Activated T-cell treated with anti-CD3 and anti-CD28 coated beads for 48 hours (primary cell): ENCODE measurements at places on chromosomes 1 and 21.
A peak's percentile ranks its signal among the peaks of the same experiment; 100 is the strongest.

DNA sequence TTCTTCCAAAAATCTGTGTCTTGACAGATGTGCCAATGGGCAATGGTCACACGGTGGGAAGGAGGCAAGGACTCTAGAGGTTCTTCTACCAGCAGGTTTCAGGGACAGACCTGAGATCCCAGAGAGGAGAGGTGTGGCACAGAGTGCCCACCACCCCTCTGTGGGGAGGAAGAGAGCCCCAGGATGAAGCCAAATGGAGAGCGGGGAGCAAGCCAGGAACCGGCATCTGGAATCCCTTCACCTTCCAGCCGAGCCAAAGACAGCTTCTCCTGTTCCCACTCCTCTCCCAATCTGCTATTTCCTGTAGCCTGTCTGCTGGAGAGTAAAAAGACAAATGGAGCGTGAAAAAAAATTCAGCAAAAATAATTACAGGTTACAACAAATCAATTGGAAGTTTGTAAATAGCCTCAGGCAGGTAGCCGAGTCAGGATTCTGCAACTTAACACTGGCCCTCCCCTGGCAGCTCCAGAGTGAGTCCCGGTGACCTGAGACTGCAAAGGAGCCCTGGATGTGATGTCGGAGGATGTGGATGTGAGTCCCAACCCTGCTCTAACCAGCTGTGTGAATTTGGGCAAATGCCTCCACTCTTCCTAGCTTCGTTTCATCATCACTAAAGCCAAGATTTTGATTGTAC lies 45.4 kb upstream of the LRRN2 start:
- DNase-seq, result no peak

DNA sequence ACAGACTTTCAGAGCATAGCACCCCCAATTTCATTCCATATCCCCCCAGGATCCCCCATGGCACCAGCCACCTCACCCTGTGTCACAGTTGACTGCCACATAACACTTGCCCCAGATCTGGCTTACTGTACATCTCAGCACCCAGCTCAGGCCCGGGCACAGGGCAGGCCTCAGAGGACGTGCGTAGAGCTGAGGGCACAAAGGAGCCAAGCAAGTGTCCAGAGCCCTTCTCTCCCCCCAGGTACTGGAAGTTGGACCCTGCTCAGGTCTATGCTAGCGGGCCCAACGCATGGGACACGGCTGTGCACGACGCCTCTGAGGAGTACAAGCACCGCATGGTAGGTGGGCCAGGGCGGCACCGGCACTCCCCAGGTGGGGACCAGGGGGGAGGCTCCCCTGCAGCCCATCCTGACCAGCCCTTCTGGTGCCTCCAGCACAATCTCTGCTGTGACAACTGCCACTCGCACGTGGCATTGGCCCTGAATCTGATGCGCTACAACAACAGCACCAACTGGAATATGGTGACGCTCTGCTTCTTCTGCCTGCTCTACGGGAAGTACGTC lies 8.0 kb upstream of the SYTL1 start:
- DNase-seq, result no peak

- DNase-seq, result no peak
Observed at GRCh38 chr1:236455243-236455642, 61.2 kb downstream of the EDARADD start.

DNA sequence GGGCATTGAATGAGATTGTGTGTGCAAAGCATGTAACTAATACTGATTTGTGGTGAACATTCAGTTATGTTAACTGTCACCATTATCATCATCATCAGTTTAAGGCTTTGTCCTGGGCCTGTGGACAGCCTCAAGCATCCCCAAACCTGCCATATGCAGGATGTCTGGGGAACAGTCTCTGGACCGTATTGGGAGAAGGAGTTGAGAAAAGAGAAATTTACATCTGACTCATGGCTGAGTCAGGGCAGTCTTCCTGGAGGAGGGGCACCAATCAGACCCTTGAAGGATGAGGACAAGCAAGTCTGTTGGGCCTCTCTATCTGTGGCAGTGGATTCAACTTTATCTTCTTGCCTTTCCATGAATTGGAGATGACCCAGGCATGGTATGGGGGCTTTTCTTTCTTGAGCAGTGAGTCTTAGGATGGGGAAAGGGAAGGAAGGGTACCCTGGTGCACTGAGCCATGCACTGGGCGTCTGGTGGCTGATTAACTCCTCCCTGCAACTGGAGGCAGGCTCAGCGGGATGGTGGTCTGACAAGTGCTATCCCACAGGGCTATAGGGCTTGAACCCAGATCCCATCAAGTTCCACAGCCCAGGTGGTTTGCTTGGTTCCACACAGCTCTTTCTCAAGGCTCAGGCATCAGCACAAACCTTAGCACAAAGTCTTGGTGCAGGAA lies 2.9 kb downstream of the PADI3 start:
- no peak for DNase-seq

GRCh38 chr1:42845866-42846256 lies 552 bp upstream of the ZNF691 start:
- DNase-seq, result no peak

DNA sequence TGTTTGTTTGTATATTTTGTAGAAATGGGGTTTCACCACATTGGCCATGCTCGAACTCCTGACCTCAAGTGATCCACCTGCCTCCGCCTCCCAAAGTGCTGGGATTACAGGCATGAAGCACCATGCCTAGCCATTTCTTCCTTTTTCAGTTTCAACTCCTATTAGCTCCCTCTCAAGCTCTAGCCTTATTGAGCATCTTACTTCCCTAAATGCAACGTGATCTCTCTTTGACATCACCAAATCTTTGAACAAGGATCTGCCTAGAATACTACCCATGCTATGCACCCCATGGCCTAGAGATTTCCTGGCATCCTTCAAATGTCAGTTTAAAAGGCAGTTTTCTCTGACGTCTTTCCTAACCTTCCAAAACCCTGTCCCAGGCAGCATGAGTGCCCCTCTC lies 91.1 kb upstream of the NR5A2 start:
- no peak for DNase-seq

DNA sequence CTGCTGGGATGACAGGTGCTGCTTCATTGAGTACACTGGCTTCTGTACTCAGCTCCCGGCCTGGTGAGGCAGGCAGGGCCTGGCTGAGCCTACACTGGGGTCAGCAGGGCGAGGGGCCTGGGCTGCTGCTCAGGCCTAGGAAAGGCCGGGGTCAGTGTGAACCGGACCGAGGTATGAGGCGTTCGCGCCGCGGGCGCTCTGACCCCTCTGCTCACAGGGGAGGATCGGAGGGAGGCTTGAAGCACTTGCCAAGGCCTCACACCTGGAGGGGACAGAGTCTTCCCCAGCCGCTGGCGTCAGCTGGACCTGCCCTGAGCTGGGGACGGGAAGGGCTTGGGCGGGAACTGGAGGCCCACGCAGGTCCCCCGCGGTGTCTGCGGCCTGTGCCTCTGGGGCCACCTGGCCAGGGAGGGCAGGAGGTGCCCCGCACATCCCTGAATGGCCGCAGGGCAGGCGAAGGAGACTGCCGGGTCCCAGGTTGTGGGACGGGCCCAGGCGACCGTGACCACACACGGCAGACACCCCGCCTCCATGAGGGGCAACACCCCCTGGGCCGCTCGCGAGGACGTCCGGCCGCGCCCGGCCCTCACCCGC lies 466 bp downstream of the PEX10 start:
- DNase-seq, result no peak

DNA sequence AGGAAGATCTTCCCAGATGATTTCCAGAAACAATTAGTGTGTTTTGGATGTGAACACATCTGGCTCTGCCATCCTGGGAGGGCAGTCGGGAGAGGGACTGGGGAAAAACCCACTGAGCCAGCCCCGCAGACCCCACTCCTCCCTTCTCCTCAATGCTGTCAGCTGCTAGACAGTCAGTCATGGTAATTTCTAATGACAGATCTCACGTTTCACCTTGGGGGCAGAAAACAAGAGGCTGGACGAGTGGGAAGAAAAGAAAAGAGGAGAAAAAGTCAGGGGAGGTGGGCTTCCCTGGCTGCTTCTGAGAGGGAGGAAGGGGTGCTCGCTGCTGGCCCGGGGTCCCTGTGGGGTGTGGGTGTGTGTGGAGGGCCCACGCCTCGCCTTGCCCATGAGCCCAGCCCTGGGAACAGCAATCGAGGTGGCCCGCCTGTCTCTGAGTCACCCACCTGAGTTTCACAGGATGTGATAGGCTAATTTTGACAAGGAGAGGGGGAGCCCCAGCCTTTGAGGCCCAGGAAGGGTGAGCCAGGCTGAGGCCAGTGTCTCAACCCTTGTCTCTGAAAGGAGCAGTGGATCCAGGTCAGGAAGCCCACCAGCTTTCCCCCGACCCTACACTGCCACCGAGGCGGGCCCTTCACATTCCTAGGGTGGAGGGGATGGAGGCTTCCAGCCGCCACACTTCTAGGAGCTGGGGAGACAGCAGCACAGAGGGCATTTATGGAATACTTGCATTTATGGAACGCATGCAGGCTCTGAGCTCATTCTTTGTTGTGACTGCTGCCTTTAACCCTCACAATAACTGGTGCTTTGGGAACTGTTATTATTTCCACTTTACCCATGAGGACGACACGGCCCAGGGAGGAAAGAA lies 49.1 kb upstream of the IFNLR1 start:
- DNase-seq, result peak; percentile 46

GRCh38 chr1:82706741-82707140 lies 906.0 kb downstream of the ADGRL2 start:
- no peak for DNase-seq

- DNase-seq, result no peak
Observed at GRCh38 chr1:219659684-219660083, 46.8 kb upstream of the ZC3H11B start.

- DNase-seq, result no peak
Observed at GRCh38 chr21:16517383-16517782, 787.6 kb downstream of the USP25 start.

GRCh38 chr1:150405660-150406059 lies 41.7 kb downstream of the RPRD2 start:
- no peak for DNase-seq

DNA sequence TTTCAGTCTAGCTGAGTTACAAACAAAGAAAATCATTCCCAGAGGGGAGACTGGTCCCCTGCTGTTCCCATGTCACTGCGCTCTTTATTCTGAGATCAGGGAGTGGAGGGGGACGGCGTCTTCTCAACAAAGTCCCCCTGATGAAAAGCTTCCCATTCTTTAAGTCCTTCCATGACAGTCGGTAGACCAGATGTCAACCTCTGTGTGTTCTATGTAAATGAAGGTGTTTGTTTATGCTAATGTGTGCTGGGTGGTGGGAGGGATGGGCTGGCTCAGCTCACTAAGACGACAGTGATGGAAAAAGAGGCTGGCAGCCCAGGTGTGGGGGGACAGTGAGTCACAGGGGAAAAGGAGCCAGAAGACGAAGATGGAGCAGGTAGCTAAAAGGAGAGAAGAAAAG lies 148.2 kb upstream of the KLHDC7A start:
- DNase-seq, result no peak

- no peak for DNase-seq
Observed at GRCh38 chr1:176479971-176480370, 17.0 kb downstream of the PAPPA2 start.

GRCh38 chr1:155026154-155026553 lies 7.4 kb downstream of the DCST2 start:
- DNase-seq, result no peak

DNA sequence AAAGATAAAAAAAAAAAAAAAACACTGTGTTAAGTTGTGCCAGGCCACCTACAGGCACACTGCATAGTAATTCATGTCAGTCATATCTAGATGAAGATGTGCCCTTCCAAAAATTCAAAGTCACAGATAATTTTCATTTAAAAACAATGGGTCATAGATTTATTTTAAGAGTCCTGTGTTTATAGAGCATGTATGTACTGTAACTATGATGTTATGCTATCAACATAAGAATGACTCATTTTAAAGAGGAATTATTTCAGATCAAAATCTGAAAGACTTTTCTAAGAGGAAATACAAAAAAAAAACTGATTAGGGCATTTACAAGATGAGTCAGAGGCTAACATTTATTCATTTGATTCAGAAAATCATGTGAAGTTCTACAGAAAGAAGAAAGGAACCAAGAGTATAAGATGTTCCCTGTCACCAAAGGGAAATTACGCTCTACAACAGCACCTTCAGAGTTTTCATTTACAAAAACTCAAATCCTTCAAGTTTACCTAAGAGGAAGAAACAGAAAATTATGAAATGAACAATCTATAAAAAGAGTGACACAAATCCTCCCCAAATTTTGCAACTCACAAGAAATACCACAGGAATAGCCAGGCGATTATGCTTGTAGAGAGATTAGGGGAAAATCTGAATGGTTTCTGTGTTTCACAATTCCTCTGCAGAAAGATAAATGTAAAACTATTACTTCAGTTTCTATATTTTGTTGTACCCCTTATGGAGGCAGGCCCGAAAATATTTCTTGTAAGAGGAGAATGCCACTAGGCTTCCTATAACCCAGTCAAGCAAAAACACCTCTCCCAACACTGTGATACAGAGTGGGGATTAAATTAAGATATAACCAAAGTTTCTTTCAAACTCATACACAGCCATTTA lies 13.8 kb downstream of the TP53BP2 start:
- DNase-seq, result no peak
